ENCODE measurements at places on chromosomes 2 and 18.
A peak's percentile ranks its signal among the peaks of the same experiment; 100 is the strongest.

DNA sequence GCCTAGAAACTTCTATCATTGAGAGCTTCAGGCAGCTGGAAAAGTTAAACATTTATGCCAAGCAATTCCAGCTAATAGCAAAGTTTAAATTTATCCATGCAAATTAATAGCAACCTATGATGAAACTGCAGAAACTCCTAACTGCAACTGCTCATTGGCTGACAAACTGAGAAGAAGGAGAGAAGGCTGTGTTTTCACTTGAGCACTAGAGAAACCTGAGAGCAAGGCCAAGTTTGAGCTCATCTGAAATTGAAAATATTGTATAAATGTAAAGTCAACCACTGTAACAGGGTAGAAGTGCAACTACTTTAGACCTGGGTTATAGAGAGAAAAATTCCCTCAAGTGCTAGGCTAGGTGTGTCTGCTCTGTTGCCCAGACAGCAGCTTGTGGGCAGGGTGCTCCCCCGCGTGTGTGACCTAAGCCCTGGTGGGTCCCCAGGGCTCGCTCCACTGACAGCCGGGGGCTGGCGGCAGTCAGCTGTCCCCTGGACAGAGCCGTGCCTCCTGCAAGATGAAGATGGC is 50.2 kb downstream of the CABYR start:
- no peak for DNase-seq

DNA sequence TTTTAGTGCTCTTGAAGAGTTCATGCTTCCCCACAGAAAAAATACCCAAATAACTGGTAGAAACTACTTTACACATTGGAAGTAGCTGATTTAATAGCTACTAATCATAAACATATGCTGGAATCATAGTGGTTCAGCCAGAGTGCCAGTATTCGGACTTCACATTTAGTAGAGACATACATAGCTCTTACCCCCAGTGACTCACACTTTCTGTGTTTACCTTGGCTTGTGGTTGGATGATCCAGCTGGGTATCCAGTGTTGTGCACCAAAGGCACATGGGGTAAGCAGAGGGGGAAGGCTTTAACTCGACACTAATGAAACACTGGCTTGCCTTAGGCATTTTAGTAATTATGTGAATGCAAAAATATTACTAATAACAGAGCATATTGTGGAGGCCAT is 18.1 kb downstream of the ARHGAP28 start:
- DNase-seq = no peak

GRCh38 chr2:168751104-168751740 is 51.2 kb upstream of the NOSTRIN start:
- DNase-seq = no peak

GRCh38 chr2:95240556-95240955 is 33.2 kb downstream of the ZNF892 start:
- DNase-seq = no peak

DNA sequence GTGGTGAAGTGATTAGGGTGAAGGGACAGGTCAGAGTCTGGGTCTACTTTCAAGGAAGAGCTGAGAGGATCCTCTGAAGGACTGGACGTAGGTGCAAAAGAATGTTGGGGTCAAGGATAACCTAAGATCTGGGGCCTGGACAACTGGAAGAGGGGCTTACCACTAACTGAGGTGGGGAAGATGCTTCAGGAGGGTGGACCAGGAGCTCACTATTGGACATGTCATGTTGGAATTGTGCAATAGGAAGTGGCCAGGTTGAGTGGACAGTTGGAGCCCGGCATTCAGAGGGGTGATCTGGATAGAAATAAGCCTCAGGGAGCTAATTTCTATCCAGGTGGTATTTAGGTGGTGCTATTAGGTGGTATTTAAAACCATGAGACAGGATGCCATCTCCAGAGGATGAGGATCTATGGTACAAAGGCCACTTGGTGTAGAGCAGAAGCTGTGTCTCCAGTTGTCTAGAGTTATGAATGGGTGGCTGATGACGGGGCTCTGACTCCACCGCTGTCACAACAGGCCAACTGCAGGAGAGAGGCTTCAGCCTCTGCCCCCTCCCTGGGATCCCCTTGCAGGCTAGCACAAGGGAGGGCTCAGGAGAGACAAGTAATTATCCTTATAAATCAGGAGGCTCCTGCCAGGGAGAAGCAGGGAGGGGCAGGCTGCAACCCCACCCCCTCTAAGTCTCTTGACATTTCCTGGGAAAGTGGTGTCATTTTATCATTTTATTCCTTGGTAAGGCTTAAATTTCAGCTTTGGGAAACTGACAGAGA is 158.0 kb downstream of the SMAD7 start:
- DNase-seq = no peak

DNA sequence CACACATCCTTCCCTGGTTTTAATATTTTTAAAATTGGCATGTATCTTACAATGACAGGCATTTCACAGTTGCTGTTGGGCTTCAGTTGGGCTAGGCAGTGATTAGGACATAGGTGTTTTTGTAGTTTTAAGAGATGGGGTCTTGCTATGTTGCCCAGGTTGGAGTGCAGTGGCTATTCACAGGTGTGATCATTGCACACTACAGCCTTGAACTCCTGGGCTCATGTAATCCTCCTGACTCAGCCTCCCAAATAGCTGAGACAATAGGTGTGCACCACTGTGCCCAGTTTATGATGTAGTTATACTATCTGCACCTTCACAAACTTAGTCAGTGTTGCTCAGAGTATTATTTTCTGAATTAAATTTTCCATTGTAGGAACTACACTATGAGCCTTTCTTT is 43.3 kb downstream of the PCARE start:
- DNase-seq = no peak

DNA sequence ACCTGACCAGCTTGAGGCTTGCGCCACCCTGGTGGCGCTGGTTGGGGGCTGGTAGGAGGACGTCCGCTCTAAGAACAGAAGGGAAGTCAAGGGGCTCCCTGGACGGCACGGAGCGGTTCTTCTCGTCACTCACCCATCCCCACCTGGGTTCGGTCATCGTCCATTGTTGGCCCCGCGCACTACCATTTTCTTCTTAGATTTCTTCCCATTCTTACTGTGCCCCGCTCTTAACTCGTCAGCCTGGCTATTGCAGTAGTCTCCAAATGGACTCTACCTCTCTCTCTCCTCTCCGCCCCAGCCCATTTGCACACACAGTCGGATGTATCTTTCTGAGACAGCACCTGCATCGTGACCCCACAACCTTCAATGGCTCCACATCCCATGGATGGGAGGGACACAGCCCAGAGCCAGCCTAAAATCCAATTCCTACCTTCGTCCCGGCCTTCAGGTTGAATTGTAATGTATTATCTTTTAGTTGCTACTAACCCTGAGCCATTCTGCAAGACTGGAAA is 814 bp upstream of the RAB1A start:
- peak; percentile 75 for DNase-seq

GRCh38 chr2:169683425-169684134 is 10.6 kb downstream of the CFAP210 start:
- no peak for DNase-seq

DNA sequence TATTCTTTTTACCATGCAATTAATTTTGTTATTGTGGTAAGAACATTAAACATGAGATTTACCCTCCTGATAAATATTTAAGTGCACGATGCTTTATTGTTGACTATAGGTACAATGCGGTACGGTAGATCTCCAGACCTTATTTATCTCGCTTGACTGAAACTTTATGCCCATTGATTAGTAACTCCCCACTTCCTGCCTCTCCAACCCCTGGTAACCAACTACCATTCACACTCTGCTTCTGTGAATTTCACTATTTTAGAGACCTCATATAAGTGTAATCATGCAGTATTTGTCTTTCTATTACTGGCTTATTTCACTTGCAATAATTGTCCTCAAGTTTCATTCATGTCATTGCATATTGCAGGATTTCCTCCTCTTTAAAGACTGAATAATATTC is 195.7 kb upstream of the ID2 start:
- DNase-seq = no peak

- DNase-seq = no peak
Observed at GRCh38 chr2:46300406-46300832, 3.2 kb downstream of the EPAS1 start.

GRCh38 chr2:30285758-30286157 is 54.4 kb downstream of the LBH start:
- no peak for DNase-seq

DNA sequence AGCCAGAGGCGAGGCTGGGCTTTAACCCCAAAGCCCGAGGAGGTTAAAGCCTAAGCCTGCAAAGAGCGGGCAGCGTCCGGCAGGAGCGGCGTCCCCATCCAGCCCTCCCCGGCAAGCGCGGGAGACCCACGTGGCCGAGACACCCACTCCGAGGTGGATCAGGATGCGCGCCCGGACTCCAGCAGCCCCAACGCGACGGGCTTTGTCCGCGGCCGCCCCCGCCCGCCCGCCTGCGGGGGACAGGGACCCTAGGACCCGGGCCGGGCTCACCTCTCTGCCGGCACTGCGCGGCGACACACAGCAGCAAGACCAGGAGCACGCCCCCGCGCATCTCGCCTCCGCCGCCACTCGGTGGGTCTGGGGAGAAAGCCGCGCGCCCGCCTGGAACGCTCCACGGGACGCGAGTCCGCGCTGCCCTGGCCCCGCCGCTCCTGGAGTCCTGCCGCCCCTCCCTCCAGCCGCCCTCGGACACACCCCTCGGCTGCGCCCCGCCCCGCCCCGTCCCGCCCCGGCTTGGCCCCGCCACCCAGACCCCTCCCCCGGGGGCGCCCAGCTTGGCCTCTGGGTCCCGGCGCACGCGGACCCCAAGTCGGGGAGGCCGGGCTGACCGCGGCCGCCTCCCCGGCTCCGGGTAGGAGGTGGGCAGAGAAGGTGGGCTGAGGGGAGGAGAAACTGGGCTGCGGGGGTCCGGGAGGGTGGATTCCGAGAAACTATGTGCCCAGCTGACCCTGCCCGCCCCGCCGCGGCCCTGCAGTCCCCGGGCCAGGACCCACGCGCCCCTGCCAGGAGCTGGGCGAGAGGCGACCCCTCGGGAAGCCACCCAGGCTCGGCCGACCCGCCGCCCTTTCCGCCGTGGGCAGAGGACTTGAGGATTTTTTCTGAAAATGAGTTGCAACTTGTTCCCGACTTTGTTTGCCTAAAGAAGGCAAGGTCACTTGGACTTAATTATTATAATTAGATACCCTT is at the start of gene LAMA1:
LAMA1 (minus strand) TSS at position 408 of the 966 bp plus-strand sequence; CDS start at position 331, 77 bp downstream.
- peak; percentile 48 for DNase-seq

DNA sequence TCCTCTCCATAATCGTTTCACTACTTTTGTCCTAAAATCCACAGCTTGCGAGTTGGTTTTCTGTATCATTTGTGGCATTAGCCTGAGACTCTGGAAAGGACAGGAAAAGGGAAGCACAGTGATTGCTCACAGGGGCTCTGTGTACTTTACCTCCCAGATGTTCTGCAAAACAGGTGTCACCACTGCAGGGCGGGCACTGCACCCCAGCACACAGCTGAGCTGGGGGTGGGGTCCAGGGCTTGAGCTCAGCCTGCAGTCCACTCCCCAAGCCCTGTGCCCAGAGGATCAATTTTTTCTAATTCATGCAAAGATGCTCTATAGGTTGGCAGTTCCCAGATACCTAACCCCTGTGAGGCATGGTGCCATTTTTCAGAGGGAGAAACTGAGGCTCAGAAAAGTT is 119.4 kb upstream of the GLI2 start:
- no peak for DNase-seq

GRCh38 chr18:58078889-58079573 is 35.0 kb downstream of the NEDD4L start:
- DNase-seq = no peak

DNA sequence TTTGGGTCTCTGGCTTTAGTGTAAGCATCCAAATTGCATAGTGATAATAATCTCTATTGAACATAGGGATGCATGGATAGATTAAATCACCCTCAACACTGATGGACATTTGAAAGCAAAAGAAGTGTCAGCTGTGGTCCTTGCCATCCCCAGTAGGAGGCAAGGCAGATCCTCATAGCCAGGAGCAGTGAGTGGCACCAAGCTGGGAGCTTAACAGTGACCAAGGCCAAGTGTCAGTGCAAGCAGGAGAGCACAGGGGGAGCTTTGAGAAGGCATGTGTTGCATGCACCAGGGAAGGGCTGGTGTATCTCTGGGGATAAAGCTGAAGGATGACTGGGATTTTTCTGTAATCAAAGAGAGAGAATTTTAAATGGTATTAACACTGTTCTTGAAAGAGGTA is 14.7 kb downstream of the SLC14A1 start:
- no peak for DNase-seq

GRCh38 chr18:7579176-7579917 is 12.2 kb downstream of the PTPRM start:
- DNase-seq = no peak

- no peak for DNase-seq
Observed at GRCh38 chr2:33529771-33530481, 53.5 kb downstream of the RASGRP3 start.

DNA sequence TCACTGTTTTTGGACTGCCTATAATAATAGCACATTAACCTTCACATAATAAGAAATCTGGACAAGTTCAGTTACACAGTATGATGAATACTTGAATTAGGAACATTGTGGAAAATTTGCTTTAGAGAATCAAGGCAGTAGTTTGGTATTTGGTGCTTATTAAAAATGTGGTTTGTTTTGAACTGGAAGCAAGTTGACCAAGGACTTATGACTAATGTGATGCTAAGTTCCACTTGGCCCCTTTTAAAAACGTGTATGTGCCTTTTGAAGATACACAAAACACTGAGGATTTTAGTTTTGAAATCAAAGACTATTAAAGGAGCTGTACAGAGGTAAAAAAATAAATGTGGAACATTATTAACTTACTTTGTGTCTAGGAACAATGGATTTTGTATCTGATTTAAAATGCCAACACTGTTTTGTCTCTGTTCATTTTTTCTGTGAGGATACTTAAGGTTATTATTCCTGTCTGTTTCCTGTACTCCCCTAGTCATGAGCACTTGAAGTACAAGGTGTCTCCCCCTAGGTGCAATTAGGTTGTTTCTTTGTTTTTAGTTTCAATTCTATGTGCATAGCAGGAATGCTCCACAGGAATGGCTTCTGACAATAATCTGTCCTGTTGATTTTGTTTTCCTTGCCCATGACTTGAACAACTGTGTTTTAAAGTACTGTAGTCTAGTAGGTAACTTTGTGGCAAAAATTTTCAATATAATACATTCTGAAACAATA is 49.6 kb upstream of the PTH2R start:
- no peak for DNase-seq

DNA sequence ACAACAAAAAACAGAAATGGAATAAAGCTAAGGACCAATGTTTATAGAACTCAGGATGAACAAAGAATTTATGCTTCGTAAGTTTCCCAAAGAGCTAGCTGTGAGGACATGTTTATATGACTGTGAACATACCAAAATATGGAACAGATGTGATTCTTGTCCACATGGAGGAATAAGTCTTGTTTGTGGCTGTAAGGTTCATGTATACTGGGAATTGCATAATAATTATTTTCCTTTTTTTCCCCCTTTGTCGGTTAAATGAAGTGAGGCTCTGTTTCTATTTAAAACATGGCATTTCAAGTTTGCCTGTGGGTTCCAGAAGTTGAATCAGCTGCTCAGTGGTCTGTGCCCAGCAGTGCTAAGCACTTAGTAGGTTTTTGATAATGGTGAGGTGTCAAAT is 108.1 kb downstream of the FHOD3 start:
- DNase-seq = no peak

DNA sequence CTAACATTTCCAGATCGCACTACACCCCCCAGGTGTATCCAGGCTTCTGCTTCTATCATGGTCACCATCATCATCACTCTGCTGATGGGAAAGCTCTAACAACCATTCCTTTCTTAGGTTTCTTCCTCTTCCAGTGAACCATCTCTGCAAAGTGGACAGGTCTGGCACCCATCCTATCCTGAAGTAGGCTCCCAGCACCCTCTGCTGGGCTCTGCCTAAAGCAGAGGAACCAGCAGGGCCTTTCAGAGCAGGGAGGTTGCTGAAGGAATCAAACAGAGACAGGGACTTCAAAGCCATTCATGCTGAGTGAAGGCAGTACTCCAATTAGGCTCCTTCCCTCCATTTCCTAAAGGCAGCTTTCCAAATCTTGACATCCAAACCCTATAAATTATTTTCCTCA is 27.2 kb upstream of the SATB2 start:
- DNase-seq = peak; percentile 45

GRCh38 chr2:101972621-101973434 is 18.9 kb upstream of the IL1R2 start:
- no peak for DNase-seq

Measured in NCI-H524 (cell line).